NCI-H1436 treated with DMSO at 0.1 percent for 48 hours (cell line): ENCODE measurements at places on chromosomes 5 and 9.

GRCh38 chr9:131678499-131679111, 61.3 kb downstream of the RAPGEF1 start:
- no peak for DNase-seq

DNA sequence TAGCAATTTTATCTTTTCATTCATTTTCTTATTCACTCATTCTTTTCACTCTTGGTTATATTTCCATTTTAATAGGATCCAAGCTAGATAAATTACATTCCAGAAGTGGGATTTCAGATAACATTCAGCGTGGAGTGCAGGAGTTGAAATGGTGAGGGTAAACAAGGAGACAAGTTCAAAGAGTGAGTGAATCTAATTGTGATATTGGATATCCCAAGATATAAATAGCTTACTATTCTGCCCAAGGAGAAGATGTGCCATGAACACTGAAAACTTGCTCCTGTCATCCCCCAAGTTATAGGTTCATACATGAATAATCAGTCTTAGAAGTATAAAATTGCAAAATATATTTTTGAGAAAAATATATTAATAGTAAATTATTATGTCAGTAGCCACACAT, 459.3 kb downstream of the CETN3 start:
- no peak for DNase-seq

GRCh38 chr9:110615498-110615897, 36.0 kb upstream of the SVEP1 start:
- DNase-seq: no peak

GRCh38 chr5:125450771-125451170, 704.3 kb upstream of the ZNF608 start:
- DNase-seq: no peak

DNA sequence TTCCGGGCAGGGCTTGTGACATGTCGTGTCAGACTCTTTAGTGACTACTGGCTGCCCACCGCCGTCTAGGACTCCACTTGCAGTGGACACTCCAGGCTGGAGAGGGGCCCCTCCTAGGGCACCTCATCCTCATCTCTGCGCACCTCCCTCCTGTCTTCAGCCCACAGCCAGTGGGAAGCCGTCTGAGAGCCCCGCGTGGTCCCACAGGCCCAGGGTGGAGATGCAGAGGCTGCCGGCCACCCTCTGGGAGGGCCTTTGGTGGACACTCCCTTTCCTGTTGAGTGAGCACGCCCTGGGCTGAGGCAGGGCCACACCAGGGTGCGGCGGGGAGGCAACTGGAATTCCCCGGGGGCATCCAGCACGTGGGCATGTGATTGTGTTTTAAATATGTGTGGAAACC, 80.5 kb downstream of the IRX2 start:
- DNase-seq: no peak

DNA sequence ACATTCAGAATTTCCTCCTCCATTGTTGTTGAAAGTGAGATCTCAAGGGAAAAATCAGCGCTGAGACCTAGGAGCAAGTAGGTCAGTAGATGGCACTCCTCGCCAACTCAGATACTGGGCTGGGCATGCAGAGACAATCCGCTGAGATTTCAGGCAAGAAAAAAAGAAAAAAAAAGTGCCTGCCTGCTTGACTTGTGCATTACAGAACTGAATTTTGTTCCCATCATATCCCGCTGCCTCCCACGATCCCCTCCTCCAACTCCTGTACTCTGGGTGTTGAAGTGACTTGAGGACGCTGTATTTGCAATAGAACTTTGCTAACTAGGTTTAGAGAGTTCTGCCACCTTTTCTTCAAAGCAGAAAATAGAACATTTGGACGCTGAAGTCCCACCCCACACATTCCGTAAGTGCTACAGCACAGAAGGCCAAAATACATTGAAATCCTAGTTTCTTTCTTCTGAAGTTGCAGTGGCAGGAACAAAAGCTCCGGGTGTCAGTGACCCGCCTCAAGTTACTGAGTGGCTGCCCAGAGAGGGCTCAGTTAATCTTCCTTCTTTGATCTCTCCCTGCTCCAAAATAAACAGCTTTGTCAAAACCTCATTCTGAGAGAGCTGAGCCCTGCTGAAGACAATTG, 265.8 kb downstream of the MLLT3 start:
- peak; percentile 38 for DNase-seq

- peak; percentile 38 for DNase-seq
Measured at GRCh38 chr9:116394894-116395698, 241.5 kb downstream of the PAPPA start.

DNA sequence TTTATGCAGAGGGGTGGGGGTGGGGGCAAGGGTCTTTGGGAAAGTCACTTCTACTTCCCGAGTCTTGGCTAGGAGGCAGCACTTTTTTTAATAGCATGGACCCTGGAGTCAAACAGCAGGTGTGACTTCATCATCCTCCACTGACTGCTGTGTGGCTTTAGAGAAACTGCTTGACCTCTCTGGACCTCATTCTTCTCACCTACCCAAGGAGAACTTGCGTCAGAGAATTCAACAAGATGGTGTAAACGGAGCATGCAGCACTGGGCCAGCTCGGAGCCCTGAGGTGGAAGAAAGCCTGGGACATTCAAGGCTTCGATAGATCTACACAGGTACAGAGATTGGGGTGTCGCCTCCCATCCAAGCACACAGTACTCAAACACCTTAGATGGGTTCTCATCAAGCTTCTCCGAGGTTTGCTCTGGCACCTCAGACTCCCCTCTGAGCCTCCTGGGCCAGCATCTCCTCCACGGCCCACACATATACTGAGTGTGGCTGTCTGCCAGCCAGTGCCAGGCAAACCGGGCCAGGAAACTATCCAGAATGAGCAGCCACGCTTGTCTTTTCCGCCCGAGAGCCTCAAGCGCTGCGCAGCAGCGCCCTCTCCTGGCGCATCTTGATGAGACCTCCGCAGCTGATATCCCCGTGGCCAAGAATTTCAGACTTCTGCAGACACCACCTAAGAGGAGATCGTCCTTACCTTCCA, 4.6 kb upstream of the SLC25A48 start:
- DNase-seq: no peak

- no peak for DNase-seq
Measured at GRCh38 chr9:18824095-18824666, 208.8 kb downstream of the SAXO1 start.

DNA sequence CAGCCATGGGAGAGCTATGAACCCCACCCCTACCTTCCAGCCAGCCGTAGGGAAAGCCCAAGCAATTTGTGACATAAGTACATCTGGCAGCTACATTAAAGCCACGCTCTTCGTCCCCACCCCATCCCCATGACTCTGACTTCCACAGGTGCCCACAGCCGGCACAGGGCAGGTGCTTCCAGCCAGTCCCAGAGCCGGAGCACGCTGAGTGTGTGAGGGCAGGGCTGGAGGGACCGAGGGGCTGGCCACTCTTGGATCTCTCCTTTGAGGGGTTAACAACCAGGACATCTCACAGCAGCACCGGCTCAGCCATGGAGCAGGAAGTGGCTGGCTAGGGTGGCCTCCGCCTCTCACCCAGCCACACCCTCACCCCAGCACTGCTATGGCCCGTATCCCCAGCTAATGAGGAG, 2.4 kb upstream of the FAM78A start:
- DNase-seq: no peak

GRCh38 chr9:90970608-90971007, 169.0 kb downstream of the SYK start:
- no peak for DNase-seq

GRCh38 chr5:143837306-143837848, 25.4 kb downstream of the HMHB1 start:
- DNase-seq: peak; percentile 90

- no peak for DNase-seq
Measured at GRCh38 chr5:7663808-7664207, 187.1 kb downstream of the CFAP90 start.

DNA sequence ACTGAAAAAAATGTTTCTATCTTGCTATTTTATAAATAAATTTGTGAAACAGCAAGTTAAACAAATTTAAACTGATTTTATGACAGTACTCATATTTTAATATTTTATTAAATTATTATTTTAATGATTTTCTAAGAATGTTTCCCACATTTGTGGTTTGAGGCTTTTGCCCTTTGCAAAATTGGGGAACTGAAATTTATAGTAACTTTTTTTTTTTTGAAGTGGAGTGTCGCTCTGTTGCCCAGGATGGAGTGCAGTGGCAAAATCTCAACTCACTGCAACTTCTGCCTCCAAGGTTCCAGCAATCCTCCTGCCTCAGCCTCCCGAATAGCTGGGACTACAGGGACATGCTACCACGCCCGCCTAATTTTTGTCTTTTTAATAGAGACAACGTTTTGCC, 7.2 kb upstream of the ADGRV1 start:
- no peak for DNase-seq

DNA sequence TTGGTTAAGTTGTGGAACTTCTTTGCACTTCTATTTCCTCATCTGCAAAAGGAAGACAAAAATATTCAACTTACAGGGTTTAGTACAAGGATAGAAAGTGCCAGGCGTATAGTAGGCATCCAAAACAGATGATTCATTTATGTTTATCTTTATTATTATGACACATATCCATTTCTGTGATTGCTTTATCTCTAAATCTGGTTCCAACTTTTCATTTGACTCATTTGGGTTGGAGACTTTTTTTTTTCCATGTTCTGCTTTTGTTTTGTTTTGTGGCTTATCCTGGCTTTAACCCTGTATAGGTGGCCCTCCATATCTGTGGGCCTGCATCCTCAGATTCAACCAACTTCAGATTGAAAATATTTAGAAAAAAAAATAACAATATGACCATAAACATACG, 186.7 kb upstream of the SLC24A2 start:
- no peak for DNase-seq

DNA sequence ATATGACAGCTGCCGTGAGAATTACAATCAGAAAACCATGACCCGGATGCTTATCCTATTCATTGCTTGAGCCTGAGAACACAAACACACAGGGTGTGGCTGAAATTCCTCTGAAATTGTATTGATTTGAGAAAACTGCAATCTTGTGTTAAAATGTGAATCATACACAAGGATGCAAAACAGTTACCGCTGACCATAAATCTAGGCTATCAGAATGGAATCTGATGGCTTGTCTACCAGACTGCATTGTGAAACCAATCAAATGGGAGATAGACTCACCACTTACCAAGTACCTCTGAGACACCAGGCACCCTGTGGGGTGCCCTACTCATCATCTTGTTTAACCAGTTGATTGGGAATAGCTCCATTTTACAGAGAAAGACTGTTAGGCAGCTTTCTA, 188.7 kb upstream of the MSX2 start:
- DNase-seq: no peak

- DNase-seq: no peak
Measured at GRCh38 chr5:117559005-117559844, 984.6 kb upstream of the SEMA6A start.

DNA sequence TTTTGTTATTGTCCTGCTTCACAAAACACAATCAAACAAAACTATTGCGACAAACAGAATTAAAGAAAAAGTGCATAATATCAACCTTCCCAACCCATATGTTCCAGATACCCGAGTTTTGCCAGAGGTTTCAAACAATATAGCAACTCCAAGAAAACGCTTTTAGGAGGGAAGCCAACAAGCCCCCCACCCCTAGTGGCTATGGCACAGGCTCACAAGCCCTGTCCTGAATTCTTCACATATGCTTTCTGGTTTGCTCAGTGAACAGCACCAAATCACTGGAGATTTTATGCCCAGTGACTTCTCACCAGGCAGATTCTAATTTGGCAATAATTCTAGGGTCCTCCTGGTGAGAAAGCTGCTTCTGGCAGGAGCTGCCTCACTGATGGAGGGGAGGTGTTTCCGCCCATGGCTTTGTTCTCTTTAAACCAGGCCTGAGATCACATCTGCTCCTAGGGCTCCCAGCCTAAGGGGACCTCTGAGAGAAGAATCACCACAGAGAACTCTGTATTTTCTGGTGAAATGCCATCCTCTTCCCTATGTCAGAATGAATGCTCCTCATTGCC, 1982.4 kb downstream of the EFNA5 start:
- DNase-seq: no peak
